Metanephros (tissue), 2 donors: ENCODE measurements at places on chromosomes 2 and 18. TPM values are rescaled to one million over a fixed set of nuclear protein-coding genes. Genes with fewer than 3 reads are reported as not detected.

ACMSD gene
- 18.2 TPM for total RNA-seq

CYRIA gene
- 3.7 TPM for total RNA-seq

HOXD9 gene
- 50.0 TPM for total RNA-seq

SH3RF3 gene
- total RNA-seq, result 6.9 TPM

CD302 gene
- 19.2 TPM for total RNA-seq

IRS1 gene
- total RNA-seq, result 25.4 TPM

SOX11 gene
- 14.9 TPM for total RNA-seq
